ENCODE measurements at places on chromosomes 6 and 20. TPM values are rescaled to one million over a fixed set of nuclear protein-coding genes. Genes with fewer than 3 reads are reported as not detected.

EPHA7 gene
- 2.7 TPM for total RNA-seq

TSPO2 gene
- not detected for total RNA-seq

GRCh38 chr20:50044353-50044960, 61.7 kb downstream of the SNAI1 start:
- no peaks in the 10 kb centered on the region for H3K27me3 ChIP-seq
- no peak overlapping the region for H3K4me3 ChIP-seq
- H3K4me1 ChIP-seq = peaks cover 20% of the 10 kb centered on the region
- DNase-seq = no peak
- no peaks in the 10 kb centered on the region for H3K36me3 ChIP-seq
- H3K27ac ChIP-seq = no peak overlapping the region

DNA sequence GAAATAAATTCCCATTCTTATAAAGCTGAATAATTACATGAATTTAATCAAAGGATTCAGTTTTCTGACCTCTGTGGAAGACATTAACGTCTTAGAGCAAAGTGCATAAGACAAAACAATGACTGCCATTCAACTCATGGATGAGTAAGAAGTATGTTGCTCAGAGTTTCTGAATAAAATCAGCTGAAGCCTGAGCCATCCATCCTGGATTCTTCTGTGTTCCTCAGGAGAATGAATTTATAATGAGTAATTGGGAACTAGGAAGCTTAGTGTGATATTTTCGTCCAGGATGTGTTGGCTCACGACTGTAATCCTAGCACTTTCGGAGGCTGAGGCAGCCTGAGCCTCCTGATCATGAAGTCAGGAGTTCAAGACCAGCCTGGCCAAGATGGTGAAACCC, 62.8 kb downstream of the PERP start:
- DNase-seq = no peak
- no peaks in the 10 kb centered on the region for H3K36me3 ChIP-seq
- H3K27me3 ChIP-seq = no peaks in the 10 kb centered on the region
- H3K27ac ChIP-seq = no peak overlapping the region
- no peaks in the 10 kb centered on the region for H3K4me1 ChIP-seq

DNA sequence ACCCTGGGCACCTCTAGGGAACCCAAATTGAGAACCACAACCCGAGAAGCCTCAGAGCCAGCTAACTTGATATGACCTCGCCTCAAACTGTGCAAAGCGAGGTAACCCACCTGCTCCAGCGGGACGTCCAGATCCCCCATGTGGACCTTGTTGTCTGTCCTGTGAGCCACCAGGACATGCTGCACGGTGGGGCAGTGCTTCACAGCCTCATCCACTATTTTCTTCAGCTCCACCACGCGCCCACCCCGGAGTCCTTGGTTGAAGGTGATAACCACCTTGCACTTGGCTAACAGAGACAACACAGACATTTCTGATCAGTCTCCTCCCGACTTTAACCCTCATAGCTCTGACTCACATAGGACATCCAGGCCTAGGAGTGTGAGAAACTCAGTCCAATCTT, 30.8 kb upstream of the APMAP start:
- no peaks in the 10 kb centered on the region for H3K36me3 ChIP-seq
- H3K4me1 ChIP-seq = peaks cover 29% of the 10 kb centered on the region
- H3K27ac ChIP-seq = no peak overlapping the region
- no peak overlapping the region for H3K4me3 ChIP-seq
- DNase-seq = no peak
- H3K27me3 ChIP-seq = no peaks in the 10 kb centered on the region

Measured in vagina (tissue), 2 donors.